Karpas-422 (cell line): ENCODE measurements at places on chromosomes 16 and 17. TPM values are rescaled to one million over a fixed set of nuclear protein-coding genes. Genes with fewer than 3 reads are reported as not detected.
A peak's percentile ranks its signal among the peaks of the same experiment; 100 is the strongest.

DNA sequence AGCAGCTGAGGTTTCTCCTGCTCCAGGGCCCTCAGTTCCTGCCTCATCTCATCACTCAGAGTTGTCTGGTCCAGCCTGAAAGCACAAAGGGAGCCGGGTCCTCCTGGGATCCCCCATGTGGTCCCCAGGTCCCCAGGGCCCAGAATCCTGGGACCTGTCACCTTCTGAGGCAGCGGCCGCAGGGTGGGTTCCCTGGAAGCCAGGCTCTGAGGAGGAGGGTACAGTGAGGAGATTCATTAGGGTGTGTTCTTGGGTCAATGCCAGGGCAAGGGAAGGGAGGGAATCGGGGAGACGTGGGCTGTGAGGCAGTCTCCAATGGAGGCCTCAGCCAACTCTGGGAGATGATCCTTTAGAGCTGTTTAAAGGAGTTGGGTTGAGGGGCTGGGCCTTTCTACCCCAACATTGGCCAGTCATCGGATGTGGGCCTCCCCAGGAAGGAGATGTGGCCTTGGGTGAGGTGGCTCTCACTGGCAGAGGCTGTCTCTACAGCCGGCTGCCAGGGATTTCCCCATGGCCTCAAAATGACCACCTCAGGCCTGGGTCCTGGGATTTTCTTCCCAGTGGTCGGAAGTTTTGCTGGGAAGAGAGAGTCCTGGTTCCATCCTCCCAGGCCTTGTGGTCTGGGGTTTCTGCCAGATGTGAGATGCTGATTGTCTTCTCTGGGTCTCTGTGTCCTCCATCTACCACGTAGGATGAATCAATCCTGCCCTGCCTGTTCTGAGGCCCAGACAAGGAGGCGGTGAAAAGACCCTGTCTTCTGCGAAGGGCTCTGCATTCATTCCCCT, 47.3 kb downstream of the NLRP1 start:
- no peak overlapping the region for H3K4me3 ChIP-seq
- H3K4me1 ChIP-seq: no peaks in the 10 kb centered on the region
- no peak for DNase-seq
- H3K27ac ChIP-seq: no peak overlapping the region
- H3K36me3 ChIP-seq: no peaks in the 10 kb centered on the region

GRCh38 chr16:13708347-13709120, 211.4 kb upstream of the ERCC4 start:
- no peaks in the 10 kb centered on the region for H3K4me1 ChIP-seq
- H3K36me3 ChIP-seq: no peaks in the 10 kb centered on the region
- H3K27ac ChIP-seq: no peak overlapping the region
- no peaks in the 10 kb centered on the region for H3K27me3 ChIP-seq

DNA sequence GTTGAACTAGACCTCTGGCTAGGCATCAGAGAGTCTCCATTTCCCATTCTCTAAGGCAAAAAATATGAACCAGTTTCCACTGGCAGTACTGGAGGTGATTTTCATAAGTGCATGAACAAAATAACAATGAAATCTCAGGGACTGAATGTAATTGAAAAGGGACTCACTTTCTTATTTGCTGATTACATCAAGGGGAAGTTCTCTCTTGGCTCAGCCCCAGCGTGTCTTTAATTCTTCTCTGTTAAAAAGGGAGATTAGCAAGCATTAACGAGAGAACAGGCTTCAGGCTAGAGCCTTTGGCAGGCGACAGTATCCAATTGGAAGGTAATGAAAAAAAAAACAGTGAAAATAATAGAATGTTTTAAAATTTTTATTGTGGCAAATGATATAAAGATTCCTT, 34.0 kb upstream of the ADAMTS18 start:
- no peak overlapping the region for H3K27ac ChIP-seq
- H3K4me1 ChIP-seq: no peaks in the 10 kb centered on the region
- peak; percentile 34 for DNase-seq
- no peaks in the 10 kb centered on the region for H3K27me3 ChIP-seq
- no peaks in the 10 kb centered on the region for H3K36me3 ChIP-seq

GRCh38 chr16:87314990-87315420, 2.2 kb downstream of the C16orf95 start:
- H3K27me3 ChIP-seq: no peaks in the 10 kb centered on the region
- H3K27ac ChIP-seq: no peak overlapping the region
- H3K4me3 ChIP-seq: no peak overlapping the region
- DNase-seq: no peak
- H3K36me3 ChIP-seq: peaks cover 2% of the 10 kb centered on the region; the same call in 1 of the 2 replicates

DNA sequence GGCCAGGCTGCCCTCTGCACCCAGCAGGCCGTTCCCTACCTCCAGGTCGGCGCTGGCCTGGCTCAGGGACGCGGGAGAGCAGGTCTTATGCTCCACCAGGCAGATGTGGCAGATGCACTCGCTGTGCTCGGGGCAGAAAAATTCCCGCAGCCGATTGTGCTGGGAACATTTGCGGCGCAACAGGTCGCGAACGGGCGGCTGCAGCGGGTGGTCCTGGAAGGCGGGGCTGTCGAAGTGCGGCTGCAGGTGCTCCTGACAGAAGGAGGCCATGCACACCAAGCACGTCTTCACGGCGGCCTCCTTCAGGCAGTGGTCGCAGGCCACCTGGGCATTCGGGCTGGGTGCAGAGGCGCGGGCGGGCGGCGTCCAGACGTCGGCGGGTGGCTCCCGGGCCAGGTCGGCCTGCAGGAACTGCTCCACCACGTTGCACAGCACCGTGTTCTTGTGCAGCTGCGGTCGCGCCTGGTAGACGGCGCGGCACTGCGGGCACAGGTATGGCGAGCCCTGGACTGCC, 439 bp downstream of the TRIM25 start:
- H3K27ac ChIP-seq: peak overlapping the region; percentile 56
- peaks cover 65% of the 10 kb centered on the region for H3K4me1 ChIP-seq
- H3K36me3 ChIP-seq: 0 out of 2 replicates have a peak, but pooled peaks cover 2% of the 10 kb centered on the region
- no peaks in the 10 kb centered on the region; the same call in 1 of the 2 replicates for H3K27me3 ChIP-seq

DNA sequence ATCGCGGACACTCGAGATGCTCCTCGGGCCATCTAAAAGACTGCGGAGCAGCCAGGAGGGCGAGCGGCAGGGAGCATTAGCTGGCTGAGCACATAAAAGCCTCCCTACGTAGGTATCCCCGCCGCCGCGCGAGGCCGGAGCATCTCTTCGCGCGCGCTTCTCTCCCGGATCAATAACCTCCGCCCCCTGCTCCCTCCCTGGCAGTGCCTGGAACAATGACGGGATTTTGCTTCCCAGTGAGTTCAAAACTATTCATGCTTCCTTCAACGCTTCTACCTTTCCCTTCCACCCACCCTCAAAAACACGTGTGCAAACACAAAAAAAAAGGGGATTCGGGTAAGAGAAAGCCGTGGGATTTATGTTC, 984 bp downstream of the CENPV start:
- H3K36me3 ChIP-seq: peaks cover 24% of the 10 kb centered on the region; the same call in 1 of the 2 replicates
- peak overlapping the region; percentile 61 for H3K27ac ChIP-seq
- peak; percentile 81 for DNase-seq
- H3K4me3 ChIP-seq: peak overlapping the region; percentile 98
- H3K27me3 ChIP-seq: no peaks in the 10 kb centered on the region

- no peaks in the 10 kb centered on the region for H3K27me3 ChIP-seq
- H3K36me3 ChIP-seq: no peaks in the 10 kb centered on the region
- H3K27ac ChIP-seq: no peak overlapping the region
These were observed 7.1 kb downstream of the IRX5 start for GRCh38 chr16:54937671-54938211.

GRCh38 chr17:41284043-41284442, 8.5 kb downstream of the KRTAP9-7 start:
- no peaks in the 10 kb centered on the region for H3K36me3 ChIP-seq
- no peaks in the 10 kb centered on the region for H3K27me3 ChIP-seq
- H3K4me1 ChIP-seq: no peaks in the 10 kb centered on the region
- H3K4me3 ChIP-seq: no peak overlapping the region
- no peak overlapping the region for H3K27ac ChIP-seq

The SLC38A7 gene
- total RNA-seq: 6.4 and 6.7 TPM in 2 replicates

The ACE gene
- 6.7 and 13.9 TPM in 2 replicates for total RNA-seq

The CDRT15 gene
- not detected in 2 replicates for total RNA-seq

The OR3A2 gene
- total RNA-seq: not detected in 2 replicates

The TMEM114 gene
- not detected in 2 replicates for total RNA-seq
